Lung (tissue), 17 donors: ENCODE measurements at places on chromosomes 16 and 17. TPM values are rescaled to one million over a fixed set of nuclear protein-coding genes. Genes with fewer than 3 reads are reported as not detected.

DNA sequence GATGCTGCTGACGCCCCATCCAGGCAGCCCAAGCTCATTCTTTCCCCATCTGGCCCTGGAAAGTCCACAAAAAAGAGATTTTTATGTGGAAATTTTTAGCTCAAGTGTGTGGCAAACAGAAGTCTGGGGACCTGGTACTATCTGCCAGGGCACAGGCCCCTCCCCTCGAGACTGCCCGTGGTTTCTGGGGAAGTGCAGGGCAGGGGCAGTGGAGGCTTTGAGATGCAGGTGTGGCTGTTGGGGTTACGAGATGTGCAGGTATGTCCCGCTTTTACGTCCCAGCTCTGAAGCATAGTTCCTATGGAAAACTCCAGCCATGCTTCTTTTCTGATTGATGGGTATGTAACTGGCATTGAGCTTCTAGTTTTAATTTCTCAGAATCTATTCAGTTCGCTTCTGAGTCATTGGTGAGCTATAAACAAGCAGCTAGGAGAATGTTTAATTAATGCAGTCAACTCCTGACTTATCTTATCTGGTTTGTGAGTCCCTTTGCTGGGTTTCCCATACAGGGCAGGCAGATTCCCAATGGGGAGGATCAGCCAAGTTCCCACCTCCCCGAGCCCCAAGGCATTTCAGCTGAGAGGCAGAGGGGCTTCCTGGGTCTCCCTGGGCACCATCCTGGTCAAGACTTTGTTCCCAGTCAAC is 16.2 kb downstream of the TBX4 start:
- no peaks in the 10 kb centered on the region for H3K27me3 ChIP-seq
- DNase-seq: no peak
- peaks cover 62% of the 10 kb centered on the region for H3K36me3 ChIP-seq

DNA sequence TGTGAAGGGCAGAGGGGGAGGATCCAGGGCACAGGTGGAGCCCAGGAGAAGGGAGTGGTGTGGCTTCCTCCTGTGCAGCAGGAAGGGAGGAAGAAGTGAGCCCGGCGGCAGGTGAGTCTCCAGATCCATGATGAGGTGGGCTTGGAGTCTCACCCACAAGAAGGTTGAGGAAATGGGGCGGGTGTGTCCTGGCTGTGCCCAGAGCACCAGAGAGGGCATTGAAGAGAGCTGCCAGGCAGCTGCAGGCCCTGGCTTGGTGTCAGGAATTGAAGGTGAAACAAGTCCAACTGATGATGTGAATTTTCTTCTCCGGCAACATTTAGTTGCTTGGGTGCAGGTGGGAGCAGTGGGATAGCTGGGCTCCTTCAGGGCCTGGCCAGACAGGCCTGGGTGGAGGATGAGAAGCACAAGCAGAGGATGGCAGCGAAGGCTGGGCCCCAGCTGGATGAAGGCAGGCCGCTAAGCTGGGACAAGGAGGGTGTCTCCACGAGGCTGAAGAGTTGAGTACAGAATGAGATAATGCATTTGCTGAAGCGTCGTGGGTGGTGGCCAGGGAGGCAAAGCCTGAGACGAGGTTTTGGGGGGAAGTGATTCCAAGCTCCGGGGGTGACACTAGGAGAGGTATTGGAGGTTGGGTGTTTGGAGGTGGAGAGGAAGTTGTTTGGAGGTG is 18.3 kb downstream of the NT5M start:
- H3K4me3 ChIP-seq: no peak overlapping the region
- DNase-seq: no peak
- no peak overlapping the region for H3K27ac ChIP-seq
- no peaks in the 10 kb centered on the region for H3K27me3 ChIP-seq
- H3K4me1 ChIP-seq: no peaks in the 10 kb centered on the region
- no peaks in the 10 kb centered on the region for H3K36me3 ChIP-seq

GRCh38 chr17:13520899-13521572 is 80.7 kb downstream of the HS3ST3A1 start:
- H3K36me3 ChIP-seq: peaks cover 5% of the 10 kb centered on the region
- H3K27ac ChIP-seq: no peak overlapping the region

GRCh38 chr16:76955629-76956028 is 235.4 kb upstream of the MON1B start:
- DNase-seq: no peak
- H3K27ac ChIP-seq: no peak overlapping the region
- H3K36me3 ChIP-seq: no peaks in the 10 kb centered on the region
- no peak overlapping the region for H3K4me3 ChIP-seq
- no peaks in the 10 kb centered on the region for H3K27me3 ChIP-seq

DNA sequence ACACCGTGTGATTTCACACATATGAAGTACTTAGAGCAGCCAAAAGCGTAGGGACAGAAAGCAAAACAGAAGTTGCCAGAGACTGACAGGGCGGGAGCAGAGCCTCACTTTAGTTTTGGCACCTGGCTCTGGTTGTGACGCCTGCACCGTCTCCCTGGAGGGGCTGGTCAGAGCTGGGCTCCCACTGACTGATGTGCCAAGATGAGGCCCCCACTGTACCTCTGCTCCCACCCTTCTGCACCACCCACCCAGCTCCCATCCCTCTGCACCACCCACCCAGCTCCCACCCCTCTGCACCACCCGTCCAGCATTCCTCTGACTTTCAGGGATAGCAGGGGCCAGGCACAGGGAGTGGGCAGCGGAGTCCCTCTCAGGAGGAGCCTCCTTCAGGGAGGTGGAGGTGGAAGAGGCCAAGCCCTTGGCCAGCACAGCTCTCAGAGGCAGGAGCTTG is 3.2 kb upstream of the PRSS21 start:
- H3K27ac ChIP-seq: no peak overlapping the region
- no peak overlapping the region for H3K4me3 ChIP-seq
- no peaks in the 10 kb centered on the region for H3K36me3 ChIP-seq
- DNase-seq: no peak

DNA sequence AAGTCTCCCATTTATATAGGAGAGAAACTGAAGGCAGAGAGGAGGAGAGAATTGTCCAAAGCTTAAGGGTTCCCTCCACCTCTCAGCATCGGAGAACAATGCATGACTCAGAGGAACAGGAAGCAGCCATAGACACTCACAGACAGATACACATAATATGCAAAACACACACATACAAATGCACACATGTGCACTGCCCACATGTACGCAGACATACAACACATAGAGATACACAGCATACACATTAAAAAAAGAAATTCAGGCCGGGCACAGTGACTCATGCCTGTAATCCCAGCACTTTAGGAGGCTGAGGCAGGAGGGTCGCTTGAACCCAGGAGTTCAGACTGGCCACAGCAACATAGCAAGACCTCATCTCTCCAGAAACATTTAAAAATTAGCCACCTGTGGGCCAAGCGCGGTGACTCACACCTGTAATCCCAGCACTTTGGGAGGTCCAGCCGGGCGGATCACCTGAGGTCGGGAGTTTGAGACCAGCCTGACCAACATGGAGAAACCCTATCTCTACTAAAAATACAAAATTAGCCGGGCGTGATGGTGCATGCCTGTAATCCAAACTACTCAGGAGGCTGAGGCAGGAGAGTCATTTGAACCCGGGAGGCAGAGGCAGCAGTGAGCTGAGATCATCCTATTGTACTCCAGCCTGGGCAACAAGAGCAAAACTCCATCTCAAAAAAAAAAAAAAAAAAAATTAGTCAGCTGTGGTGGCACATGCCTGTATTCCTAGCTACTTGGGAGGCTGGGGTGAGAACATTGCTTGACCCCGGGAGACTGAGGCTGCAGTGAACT is 11.3 kb downstream of the ERAL1 start:
- H3K27ac ChIP-seq: no peak overlapping the region
- no peaks in the 10 kb centered on the region for H3K36me3 ChIP-seq
- H3K27me3 ChIP-seq: no peaks in the 10 kb centered on the region
- no peaks in the 10 kb centered on the region for H3K4me1 ChIP-seq
- no peak for DNase-seq

DNA sequence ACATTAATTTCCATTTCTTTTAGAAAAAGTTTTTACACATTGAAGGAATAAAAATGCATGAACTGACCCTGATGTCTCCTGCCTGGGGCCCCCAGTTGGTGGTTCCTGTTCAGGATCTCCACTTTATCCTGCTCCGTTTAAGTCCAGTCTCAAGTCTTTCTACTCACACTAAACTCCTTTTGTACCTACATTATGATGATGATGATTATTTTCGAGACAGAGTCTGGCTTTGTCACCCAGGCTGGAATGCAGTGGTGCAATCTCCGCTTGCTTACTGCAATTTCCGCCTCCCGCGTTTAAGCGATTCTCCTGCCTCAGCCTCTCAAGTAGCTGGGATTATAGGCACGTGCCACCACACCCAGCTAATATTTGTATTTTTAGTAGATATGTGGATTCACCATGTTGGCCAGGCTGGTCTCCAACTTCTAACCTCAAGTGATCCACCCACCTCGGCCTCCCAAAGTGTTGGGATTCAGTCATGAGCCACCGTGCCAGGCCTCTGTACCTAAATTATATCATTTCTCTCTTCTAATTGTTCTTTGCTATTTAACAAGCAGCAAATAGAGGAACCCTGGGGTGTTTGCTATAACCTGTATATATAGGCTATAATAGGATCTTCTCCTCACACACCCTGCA is 2.2 kb upstream of the FOXK2 start:
- DNase-seq: no peak
- no peaks in the 10 kb centered on the region for H3K36me3 ChIP-seq
- H3K4me3 ChIP-seq: no peak overlapping the region
- no peaks in the 10 kb centered on the region for H3K27me3 ChIP-seq

- peaks cover 23% of the 10 kb centered on the region for H3K4me1 ChIP-seq
- H3K27me3 ChIP-seq: no peaks in the 10 kb centered on the region
- H3K27ac ChIP-seq: no peak overlapping the region
- no peaks in the 10 kb centered on the region for H3K36me3 ChIP-seq
- no peak for DNase-seq
- no peak overlapping the region for H3K4me3 ChIP-seq
These were observed 489.3 kb upstream of the SOX9 start for GRCh38 chr17:71631483-71631882.

DNA sequence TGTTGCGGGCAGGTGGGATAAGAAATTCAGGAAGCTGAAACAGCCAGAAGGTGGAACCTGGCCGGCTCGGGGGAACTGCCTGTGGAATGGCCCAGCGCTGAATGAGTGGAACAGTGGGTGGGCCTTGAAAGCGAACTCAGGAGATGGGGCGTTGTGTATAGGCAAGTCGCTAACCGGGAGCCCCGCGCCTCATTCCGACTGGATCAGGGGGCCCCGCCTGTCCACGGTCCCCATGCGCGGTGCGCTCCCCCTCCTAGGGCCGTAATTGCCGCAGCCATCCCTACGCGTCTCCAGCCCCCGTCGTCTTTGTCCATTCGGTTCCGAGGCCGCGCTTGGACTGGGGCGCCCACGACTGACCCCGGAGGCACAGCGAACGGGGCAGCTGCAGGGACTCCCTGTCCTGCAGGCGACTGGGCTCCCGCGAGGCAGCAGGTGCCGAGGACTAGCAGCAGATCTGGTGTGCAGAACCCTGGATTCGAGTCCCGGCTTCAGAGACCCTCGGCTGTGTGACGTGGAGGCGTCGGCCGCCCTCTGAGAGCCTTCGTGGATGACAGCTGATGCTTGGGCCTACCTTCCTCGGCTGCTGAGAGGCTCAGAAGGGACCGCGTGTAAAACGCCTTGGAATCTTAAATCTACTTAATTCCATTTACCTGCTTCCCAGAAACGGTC is 10.9 kb upstream of the CA4 start:
- H3K27me3 ChIP-seq: peaks cover 50% of the 10 kb centered on the region
- no peaks in the 10 kb centered on the region for H3K36me3 ChIP-seq
- no peak overlapping the region for H3K27ac ChIP-seq
- DNase-seq: no peak

DNA sequence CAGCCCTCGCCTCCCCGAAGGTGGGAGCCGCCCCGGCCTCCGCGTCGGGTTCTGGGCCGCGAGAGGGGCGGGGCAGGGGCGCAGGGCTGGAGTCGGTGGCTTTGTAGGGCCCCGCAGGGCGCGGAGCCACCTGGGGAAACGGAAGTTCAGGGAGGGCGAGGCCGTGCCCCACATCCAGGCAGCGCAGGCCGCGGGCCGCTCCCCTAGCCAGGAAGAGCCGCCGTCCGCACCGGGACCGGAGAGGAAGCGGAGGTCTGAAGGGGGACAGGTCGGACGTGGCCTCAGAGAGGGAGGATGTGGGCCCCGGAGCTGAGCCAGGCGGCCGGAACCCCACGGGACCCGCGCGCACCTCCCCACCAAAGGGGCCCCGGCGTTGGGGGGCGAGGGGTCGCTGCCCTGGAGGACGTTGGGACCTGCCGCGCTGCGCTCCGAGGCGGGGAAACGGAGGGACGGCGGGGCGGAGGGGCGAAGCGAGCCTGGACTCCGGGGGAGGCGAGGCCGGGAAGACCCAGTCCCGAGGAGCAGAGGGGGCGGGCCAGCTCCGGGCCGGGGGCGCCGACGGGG is 482 bp upstream of the SLC16A3 start:
- no peaks in the 10 kb centered on the region for H3K27me3 ChIP-seq
- no peaks in the 10 kb centered on the region for H3K36me3 ChIP-seq
- H3K4me3 ChIP-seq: peak overlapping the region; percentile 57
- H3K27ac ChIP-seq: peak overlapping the region; percentile 90

GRCh38 chr16:85998868-85999729 is 100.1 kb downstream of the IRF8 start:
- DNase-seq: no peak
- no peak overlapping the region for H3K27ac ChIP-seq
- H3K36me3 ChIP-seq: no peaks in the 10 kb centered on the region
- H3K4me1 ChIP-seq: peaks cover 10% of the 10 kb centered on the region
- H3K27me3 ChIP-seq: no peaks in the 10 kb centered on the region

The EFCAB5 gene
- total RNA-seq: 0.61 TPM
